M059J (cell line): ENCODE measurements at places on chromosomes 2 and 18.

- DNase-seq = peak; percentile 65
These were observed 3.5 kb downstream of the RBM43 start for GRCh38 chr2:151258121-151258520.

DNA sequence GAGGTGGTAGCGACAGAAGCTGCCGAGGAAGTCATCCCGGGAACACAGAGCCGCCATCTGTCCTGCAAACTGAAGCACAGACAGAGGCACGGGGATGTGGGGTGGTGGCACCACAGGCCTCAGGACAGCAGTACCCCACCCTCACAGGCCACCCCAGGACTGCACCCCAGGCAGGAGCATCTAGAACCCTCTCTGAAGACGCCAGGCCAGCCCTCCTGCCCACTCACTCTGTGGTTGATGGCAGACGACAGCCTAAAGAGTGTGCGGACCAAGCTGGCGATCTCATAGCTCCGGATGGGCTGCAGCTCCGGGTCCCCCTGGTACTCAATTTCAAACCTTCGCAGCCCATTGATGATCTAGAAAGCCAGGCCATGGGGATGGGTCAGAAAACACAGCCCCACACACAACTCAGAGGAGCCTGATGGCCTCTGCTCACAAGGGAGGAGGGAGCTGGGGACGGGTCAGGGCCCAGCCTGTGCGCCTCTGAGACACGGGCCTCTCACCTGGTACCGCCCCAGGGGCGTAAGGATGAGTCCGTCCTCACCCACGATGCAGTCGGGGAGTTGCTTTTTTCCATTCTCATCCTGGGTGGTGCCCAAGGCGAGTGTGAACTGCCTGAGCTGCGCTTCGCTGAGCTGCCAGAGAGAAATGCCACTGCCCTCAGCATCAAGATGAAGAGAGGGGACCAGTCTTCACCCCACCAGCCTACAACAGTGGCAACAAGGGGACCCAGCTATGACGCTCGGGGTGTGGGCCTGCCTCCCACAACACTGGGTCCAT, 8.1 kb upstream of the CCDC74B start:
- no peak for DNase-seq

DNA sequence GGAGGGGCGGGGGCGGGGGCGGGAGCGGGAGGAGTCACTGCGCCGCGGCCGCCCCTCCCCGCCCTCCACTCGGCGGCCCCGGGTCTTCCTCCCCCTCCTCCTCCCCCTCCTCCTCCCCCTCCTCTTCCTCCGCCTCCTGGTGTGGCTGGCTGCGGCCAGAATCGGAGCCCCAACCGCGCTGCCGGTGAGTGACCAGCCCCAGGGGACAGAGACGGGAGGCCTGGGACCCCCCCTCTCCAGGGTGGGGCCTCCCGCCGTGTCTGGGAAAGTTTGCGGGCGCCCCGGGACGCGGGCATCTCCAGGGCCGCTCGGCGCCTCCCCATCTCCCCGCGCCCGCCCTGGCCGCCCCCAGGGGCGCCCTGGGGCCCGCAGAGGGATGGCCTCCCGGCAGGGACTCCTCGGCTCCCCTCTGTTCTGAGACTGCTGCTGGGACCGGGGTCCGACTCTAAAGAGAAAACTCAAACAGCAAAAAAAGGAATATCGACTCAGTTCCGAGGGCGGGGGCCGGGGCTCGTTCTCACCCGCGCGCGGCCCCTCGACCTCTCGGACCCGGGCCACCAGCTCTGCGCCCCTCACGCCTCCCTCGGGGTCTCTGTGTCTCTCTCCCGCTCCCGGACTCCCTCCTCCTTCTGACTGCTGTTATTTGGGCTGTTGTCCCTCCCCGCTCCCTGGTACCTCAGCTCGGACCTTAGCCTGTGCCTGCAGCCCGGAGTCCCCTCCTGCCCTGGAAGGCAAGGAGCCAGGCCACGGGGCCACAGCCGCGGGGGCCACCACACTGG, at the start of gene STON1:
Gene STON1 (plus strand): TSS at position 122 of the 779 bp plus-strand sequence. CDS start 50,480 bp downstream, outside the sequence.
- DNase-seq = peak; percentile 50

GRCh38 chr2:132645176-132645575, 24.8 kb downstream of the LYPD1 start:
- DNase-seq = no peak

GRCh38 chr18:45666006-45666405, 50.7 kb downstream of the SLC14A2 start:
- DNase-seq = no peak
